HFFc6 (cell line): ENCODE measurements at places on chromosomes 2 and 18.

DNA sequence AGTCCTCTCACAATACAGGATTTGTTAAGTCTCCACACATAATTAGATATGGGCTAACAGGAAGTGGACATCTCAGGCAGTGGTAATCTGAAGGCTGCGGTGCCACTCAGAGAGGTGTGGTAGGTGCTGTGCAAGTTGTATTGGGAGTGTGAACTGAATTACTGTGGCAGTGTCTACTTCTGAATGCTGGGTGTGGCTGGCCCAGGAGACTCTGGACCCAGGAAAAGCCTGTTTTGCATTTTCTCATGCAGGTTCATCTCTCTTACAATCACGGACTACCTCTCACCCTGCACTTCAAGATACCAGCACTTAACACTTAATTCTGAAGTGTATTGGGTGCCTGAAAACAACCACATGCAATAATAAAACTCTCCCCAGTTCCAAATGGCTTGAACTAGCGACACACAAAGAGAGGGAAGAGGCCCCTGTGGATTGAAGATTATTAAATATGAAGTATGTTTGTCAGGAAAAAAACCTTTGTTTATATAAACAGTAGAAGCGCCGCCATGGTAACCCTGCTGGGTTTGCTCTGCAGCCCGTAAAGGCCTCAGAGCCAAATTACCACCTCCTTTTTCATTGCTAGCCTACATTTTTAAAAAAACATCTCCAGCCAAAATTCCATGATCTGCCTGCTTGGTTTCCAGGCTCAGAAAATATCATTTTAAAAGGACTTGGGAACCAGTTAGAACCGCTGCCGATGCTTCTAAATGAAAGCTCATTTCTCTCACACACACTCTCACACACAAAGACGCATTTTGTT, 77.5 kb downstream of the GFPT1 start:
- H3K27ac ChIP-seq, result peak overlapping the region; percentile 90
- peaks cover 9% of the 10 kb centered on the region for H3K27me3 ChIP-seq
- peak; percentile 66 for DNase-seq

GRCh38 chr2:9060819-9061218, 57.3 kb upstream of the MBOAT2 start:
- no peak overlapping the region for H3K27ac ChIP-seq
- H3K27me3 ChIP-seq, result no peaks in the 10 kb centered on the region; the same call in 1 of the 2 replicates
- DNase-seq, result no peak
- H3K36me3 ChIP-seq, result peaks cover 4% of the 10 kb centered on the region
- H3K4me3 ChIP-seq, result no peak overlapping the region
- H3K4me1 ChIP-seq, result peaks cover 35% of the 10 kb centered on the region

- no peak for DNase-seq
- no peaks in the 10 kb centered on the region for H3K27me3 ChIP-seq
- no peak overlapping the region for H3K27ac ChIP-seq
- no peak overlapping the region for H3K4me3 ChIP-seq
- H3K4me1 ChIP-seq, result no peaks in the 10 kb centered on the region
- H3K36me3 ChIP-seq, result no peaks in the 10 kb centered on the region
Measured at GRCh38 chr2:6068429-6068828, 376.2 kb downstream of the SOX11 start.

GRCh38 chr18:44781886-44782285, 101.2 kb downstream of the SETBP1 start:
- H3K36me3 ChIP-seq, result no peaks in the 10 kb centered on the region
- no peaks in the 10 kb centered on the region for H3K4me1 ChIP-seq

GRCh38 chr2:88810488-88810887, 119.0 kb downstream of the RPIA start:
- H3K27ac ChIP-seq, result no peak overlapping the region
- peaks cover 12% of the 10 kb centered on the region for H3K27me3 ChIP-seq
- H3K4me1 ChIP-seq, result no peaks in the 10 kb centered on the region
- no peak overlapping the region for H3K4me3 ChIP-seq
- peaks cover 6% of the 10 kb centered on the region for H3K36me3 ChIP-seq
- no peak for DNase-seq

GRCh38 chr2:164934401-164935117, 20.8 kb downstream of the SLC38A11 start:
- no peak overlapping the region for H3K4me3 ChIP-seq
- no peak overlapping the region for H3K27ac ChIP-seq
- H3K36me3 ChIP-seq, result peaks cover 18% of the 10 kb centered on the region
- no peaks in the 10 kb centered on the region for H3K4me1 ChIP-seq
- no peaks in the 10 kb centered on the region; the same call in 1 of the 2 replicates for H3K27me3 ChIP-seq
- no peak for DNase-seq

DNA sequence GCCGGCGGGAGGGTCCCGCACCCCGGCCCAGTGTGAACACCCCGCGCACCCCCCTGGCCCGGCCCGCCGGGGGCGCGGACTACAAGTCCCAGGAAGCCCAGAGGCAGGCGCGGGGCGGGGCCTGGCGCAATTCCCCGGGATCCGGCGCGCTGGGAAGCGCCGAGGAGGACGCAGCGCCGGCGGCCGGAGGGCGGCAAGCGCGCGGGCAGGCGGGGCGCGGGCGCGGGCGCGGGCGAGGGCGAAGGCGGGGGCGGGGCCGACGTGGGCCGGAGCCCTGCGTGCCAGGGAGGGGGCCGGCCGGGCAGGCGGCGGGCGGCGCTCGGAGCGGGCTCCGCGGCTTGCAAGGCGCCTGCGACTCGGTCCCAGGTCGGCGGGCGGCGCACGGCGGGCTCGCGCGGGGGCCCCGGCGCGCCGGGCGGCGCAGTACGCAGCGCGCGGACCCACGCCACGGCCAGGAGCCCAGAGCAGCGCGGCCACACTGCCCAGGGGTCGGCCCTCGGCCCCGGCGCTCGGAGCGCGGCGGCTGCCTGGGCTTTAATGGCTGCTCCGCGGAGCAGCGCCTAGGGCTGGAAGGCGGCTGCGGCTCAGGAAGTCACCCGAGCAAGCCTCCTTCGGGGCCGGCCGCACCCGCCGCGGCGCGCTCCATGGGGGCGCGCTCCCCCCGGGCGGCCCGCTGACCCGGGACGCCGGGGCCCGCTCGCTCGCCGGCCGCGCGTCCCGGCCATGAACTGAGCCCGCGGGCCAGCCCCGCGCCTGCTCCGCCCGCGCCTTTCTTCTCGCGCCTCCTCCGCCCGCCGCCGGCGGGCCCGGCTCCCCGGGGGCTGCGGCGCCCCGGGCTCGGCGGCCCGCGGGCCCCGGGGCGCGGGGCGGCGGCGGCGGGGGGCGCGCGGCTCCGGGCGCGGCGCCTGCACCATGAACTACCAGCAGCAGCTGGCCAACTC, at the start of gene AGAP1:
Gene AGAP1 (plus strand): TSS at position 269 of the 941 bp plus-strand sequence.
- peak within 1 kb of the TSS; percentile 64 for H3K27ac ChIP-seq
- H3K36me3 ChIP-seq, result no peaks in the 10 kb centered on the region
- H3K4me3 ChIP-seq, result peak within 1 kb of the TSS; percentile 86
- H3K27me3 ChIP-seq, result peaks cover 1% of the 10 kb centered on the region
- peaks cover 30% of the 10 kb centered on the region for H3K4me1 ChIP-seq
- peak; percentile 77 for DNase-seq

DNA sequence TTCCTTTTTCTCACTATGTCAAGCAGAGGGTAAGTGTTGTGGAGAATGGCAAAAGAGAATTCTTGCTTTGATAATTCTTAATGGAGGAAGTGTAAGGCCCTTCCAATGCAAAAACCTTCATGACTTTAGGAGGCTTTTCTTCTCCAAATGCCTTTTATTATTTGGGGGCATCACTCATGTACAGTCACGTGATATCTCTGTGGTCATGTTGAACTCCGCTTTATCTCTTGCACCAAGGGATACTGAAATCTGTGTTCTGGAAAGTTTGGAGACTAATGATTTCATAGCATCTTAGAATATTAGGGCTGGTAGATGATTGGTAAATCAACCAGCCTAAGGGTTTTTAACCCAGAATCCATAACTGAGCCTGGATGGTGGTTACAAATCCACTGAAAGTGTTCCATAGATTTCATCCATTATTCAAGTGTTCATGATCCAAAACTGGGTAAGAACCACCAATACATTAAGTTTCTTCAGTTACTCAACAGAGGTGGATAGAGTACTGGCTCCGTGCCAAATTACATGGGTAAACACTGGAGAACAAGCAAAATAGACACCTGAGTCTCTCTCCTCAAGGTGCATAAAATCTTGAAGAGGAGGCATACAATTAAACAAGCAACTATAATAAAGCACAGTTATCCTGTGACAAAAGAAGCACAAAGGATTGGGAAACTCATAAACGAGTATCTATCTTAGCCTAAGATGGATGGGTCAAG, 169.6 kb upstream of the EPHA4 start:
- H3K36me3 ChIP-seq, result peaks cover 4% of the 10 kb centered on the region; the same call in 1 of the 2 replicates
- no peak overlapping the region for H3K4me3 ChIP-seq
- no peak for DNase-seq
- no peaks in the 10 kb centered on the region for H3K27me3 ChIP-seq

DNA sequence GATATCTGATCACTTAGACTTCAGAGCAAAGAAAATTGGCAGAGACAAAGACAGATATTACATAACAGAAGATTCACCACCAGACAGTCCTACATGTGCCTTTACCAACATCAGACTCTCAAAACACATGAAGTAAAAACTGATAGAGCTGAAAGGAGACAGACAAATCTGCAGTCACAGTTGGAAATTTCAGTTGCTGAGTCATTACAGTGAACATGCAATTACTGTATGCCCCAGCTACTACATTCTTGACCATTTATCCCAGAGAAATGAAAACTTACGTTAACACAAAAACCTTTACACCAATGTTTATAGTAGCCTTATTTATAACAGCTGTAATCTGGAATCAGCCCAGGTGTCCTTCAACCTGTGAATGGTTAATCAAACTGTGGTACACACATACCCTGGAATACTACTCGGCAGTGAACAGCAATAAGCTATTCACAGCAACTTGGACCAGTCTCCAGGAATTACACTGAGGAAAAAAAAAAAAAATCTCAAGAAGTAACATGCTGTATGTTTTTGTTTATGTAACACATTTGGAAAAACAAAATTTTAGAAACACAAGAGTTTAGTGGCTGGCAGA, 7.5 kb upstream of the SCLY start:
- no peaks in the 10 kb centered on the region; the same call in 1 of the 2 replicates for H3K27me3 ChIP-seq
- no peak overlapping the region for H3K4me3 ChIP-seq
- peak overlapping the region; percentile 14; the same call in 1 of the 2 replicates for H3K27ac ChIP-seq
- DNase-seq, result peak; percentile 28
- no peaks in the 10 kb centered on the region for H3K36me3 ChIP-seq
- H3K4me1 ChIP-seq, result peaks cover 12% of the 10 kb centered on the region

GRCh38 chr2:238081561-238081960, 18.6 kb upstream of the ESPNL start:
- no peak overlapping the region for H3K27ac ChIP-seq
- no peaks in the 10 kb centered on the region for H3K27me3 ChIP-seq
- no peak for DNase-seq
- peaks cover 31% of the 10 kb centered on the region for H3K36me3 ChIP-seq
- H3K4me3 ChIP-seq, result no peak overlapping the region

DNA sequence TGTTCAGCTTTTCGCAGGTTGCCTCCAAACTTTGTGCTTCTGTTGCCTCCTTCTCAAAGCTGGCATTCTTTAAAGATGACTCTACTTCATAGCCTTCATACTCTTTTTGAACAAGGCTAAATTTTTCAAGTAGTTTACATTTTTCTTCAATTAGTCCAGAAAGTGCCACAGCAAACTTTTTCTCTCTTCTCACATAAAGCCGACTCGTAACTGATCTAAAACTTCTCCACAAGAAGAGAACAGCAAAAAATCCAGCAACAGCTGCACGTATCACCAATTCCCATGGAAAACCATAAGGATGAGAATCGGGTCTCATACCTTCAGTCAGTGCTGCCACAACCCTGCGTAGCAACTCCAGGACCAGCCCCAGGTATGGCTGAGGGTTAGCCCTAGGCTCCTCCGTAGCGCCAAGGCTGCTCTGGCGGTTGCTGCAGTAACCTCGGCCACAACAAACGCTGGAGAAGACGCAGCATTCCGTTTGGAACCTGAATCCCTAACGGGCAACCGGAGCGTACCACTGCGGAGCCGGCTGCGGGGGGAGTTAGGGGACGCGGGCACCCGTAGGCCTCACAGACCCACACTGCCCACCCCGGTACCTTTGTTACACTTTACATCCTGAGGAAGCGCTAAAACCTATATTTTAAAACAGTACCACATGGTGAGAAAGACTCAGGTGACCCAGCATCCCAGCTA, at the start of gene CTAGE1:
Gene CTAGE1 (minus strand): TSS at position 420 of the 693 bp plus-strand sequence. CDS start 104 bp downstream, at position 316.
- peaks cover 7% of the 10 kb centered on the region; the same call in 1 of the 2 replicates for H3K27me3 ChIP-seq
- DNase-seq, result peak; percentile 35
- peaks cover 36% of the 10 kb centered on the region for H3K36me3 ChIP-seq
- peaks cover 31% of the 10 kb centered on the region for H3K4me1 ChIP-seq
- H3K4me3 ChIP-seq, result peak within 1 kb of the TSS; percentile 55; the same call in 1 of the 2 replicates

DNA sequence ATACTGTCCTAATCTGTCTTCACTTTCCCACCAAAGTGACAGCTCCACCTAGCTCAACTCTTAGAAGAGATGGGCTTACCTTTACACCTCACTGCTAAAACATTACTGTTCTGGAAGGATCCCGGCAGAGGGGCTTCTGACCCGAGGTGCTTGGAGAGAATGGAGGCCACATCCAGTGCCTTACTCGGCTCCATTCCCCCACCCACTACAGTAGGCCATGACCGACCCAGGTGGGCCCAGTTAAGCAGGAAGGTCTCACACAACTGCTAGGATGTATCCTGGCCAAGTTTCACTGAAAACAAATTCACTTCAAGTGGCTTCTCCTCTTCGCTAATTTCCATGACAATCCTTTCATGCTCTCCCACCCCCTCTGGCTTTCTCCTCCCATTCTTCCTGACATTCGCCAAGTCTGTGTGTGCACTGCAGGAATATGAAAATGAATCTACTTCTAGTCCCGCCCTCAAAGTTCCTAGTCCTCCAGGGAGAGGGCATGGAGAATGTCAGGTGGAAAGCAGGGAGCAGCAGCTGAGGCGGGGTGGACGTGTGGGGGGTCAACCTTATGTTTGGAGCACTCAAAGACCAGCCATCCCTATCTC, 11.8 kb downstream of the WIPF1 start:
- no peak for DNase-seq
- no peak overlapping the region for H3K4me3 ChIP-seq
- 0 out of 2 replicates have a peak, but pooled peaks cover 9% of the 10 kb centered on the region for H3K36me3 ChIP-seq
- no peaks in the 10 kb centered on the region; the same call in 1 of the 2 replicates for H3K27me3 ChIP-seq
- H3K27ac ChIP-seq, result no peak overlapping the region
- H3K4me1 ChIP-seq, result peaks cover 40% of the 10 kb centered on the region

DNA sequence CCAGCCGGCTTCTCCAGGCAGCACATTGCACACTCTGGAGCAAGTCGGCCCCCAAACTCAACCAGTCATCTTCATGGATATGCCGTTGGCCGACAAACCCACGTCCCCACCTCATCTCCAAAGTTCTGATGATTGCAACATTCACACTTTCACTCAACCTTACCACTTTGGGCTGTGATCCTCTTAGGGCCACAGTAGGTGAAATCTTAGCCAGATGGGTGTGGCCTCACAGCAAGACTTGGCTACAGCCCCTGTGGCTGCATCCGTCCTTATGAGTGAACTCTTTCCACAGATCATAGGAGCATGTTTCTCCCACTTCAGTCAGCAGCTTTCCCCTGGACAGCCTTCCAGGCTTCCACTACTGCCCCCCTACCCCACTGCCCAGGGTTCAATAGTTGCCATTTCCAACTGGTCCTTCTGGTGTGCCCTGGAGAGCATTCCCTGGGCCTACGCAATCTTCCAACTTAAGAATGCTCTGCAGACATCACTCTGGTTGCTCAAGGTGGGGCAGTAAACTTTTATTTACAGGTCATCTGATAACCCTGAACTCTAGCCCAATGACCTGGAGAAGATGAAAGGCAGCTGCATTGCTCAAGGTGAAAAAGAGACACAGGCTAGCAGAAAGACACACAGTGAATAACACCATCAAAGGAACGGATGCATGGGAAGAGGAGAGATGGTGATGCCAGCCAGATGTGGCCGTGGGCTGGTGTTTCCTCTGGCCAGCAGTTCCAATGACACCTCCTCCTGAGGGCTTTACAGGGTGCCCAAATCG, 34.5 kb downstream of the ARL4C start:
- H3K27me3 ChIP-seq, result peaks cover 2% of the 10 kb centered on the region
- no peak for DNase-seq
- peaks cover 17% of the 10 kb centered on the region for H3K36me3 ChIP-seq

- no peaks in the 10 kb centered on the region for H3K36me3 ChIP-seq
- no peak overlapping the region for H3K4me3 ChIP-seq
- no peak overlapping the region for H3K27ac ChIP-seq
- peaks cover 41% of the 10 kb centered on the region for H3K4me1 ChIP-seq
- DNase-seq, result no peak
Measured at GRCh38 chr2:237116431-237116830, 30.7 kb downstream of the COPS8 start.
